Activated CD4-positive, alpha-beta T cell treated with anti-CD3 and anti-CD28 coated beads for 36 hours (primary cell): ENCODE measurements at places on chromosomes 3 and 15. TPM values are rescaled to one million over a fixed set of nuclear protein-coding genes. Genes with fewer than 3 reads are reported as not detected.

The RYK gene
- 24.0 TPM for total RNA-seq

The ADIPOQ gene
- total RNA-seq: not detected

The ECT2 gene
- 40.6 TPM for total RNA-seq

The ROPN1 gene
- not detected for total RNA-seq

The B3GALNT1 gene
- total RNA-seq: 1.1 TPM

The SGO1 gene
- total RNA-seq: 39.2 TPM

The GAP43 gene
- not detected for total RNA-seq

The GPR27 gene
- total RNA-seq: 1.6 TPM

The CEP97 gene
- 18.1 TPM for total RNA-seq

The MCF2L2 gene
- total RNA-seq: 2.3 TPM

The ALDH1L1 gene
- total RNA-seq: 0.18 TPM
